ENCODE measurements at places on chromosomes 7 and 10. TPM values are rescaled to one million over a fixed set of nuclear protein-coding genes. Genes with fewer than 3 reads are reported as not detected.

GRCh38 chr7:48351900-48352299, 180.6 kb downstream of the ABCA13 start:
- DNase-seq = no peak
- H3K36me3 ChIP-seq = no peaks in the 10 kb centered on the region
- H3K4me3 ChIP-seq = no peak overlapping the region
- H3K27me3 ChIP-seq = no peaks in the 10 kb centered on the region

DNA sequence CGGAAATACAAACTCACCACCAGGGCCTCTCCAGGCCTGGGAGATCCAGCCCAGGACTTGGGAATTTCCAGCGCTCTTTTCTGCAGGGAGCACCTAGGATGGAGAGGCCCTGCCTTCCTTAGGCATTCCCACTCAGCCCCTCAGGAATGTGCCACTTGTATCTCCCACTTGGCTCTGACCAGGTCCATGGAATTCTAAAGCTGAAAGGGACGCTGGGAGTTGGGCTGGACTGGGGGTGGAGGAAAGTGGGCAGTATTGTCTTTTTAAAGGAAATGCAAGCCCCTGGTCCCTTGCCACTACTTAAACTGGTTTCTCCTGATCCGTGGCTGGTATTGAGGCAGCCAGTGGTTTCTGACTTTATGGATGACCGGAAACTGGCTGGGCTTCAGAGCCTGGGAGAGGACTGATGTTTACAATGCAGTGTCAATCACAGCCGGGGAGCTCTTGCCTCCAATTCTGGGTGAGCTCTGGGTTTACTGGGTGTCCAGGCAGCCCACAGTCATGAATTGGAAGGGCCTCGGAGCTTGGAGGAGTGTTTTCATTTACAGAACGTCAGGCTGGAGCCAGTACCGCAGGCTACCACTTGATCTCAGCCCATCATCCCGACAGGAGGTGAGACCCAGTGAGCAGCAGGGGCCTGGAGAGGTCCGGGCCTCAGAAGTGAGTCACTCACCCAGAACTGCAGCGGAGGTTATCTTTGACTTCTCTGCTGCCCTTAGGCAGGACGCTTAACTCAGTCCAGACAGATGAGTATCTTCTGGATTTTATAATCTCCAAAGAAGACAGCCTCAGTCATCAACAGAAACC, 27.3 kb downstream of the AGAP3 start:
- H3K27me3 ChIP-seq = peaks cover 12% of the 10 kb centered on the region
- no peak overlapping the region for H3K4me3 ChIP-seq
- H3K36me3 ChIP-seq = peaks cover 20% of the 10 kb centered on the region
- peaks cover 40% of the 10 kb centered on the region for H3K4me1 ChIP-seq
- no peak overlapping the region for H3K27ac ChIP-seq

- no peak overlapping the region for H3K27ac ChIP-seq
- no peaks in the 10 kb centered on the region for H3K4me1 ChIP-seq
Observed at GRCh38 chr7:111855161-111855841, 293.0 kb upstream of the IMMP2L start.

GRCh38 chr7:28414453-28414852, 2.1 kb downstream of the CREB5 start:
- no peak for DNase-seq
- no peaks in the 10 kb centered on the region for H3K36me3 ChIP-seq
- H3K4me1 ChIP-seq = peaks cover 23% of the 10 kb centered on the region
- H3K4me3 ChIP-seq = no peak overlapping the region
- H3K27ac ChIP-seq = no peak overlapping the region
- H3K27me3 ChIP-seq = peaks cover 38% of the 10 kb centered on the region

DNA sequence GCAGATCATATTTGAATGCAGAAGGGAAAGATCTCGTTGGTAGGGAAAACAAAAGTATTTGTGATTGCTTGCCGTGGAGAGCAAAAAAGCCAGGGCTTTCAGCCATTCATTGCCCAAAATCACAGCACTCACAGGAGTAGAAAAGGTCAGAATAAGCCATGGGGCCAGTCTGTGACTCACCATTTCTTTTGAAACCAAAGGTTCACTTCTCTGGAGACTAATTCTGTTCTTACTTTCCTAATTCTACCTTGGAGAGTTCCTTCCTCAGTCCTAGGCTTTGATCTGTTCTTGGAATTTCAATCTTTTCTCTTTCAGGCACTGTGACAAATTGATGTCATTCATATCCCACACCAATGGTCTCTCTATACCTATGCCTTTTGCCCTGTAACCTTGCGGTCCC, 54.1 kb upstream of the FAM180A start:
- H3K27ac ChIP-seq = no peak overlapping the region
- no peak for DNase-seq
- H3K36me3 ChIP-seq = no peaks in the 10 kb centered on the region
- no peak overlapping the region for H3K4me3 ChIP-seq
- peaks cover 7% of the 10 kb centered on the region for H3K4me1 ChIP-seq

GRCh38 chr7:103065667-103066066, 8.9 kb downstream of the FBXL13 start:
- DNase-seq = peak; percentile 82
- H3K27ac ChIP-seq = no peak overlapping the region
- H3K27me3 ChIP-seq = no peaks in the 10 kb centered on the region
- H3K36me3 ChIP-seq = no peaks in the 10 kb centered on the region

GRCh38 chr7:38321515-38321944, 48.1 kb upstream of the TARP start:
- H3K4me1 ChIP-seq = peaks cover 28% of the 10 kb centered on the region
- H3K27ac ChIP-seq = no peak overlapping the region

- peak overlapping the region; percentile 92 for H3K27ac ChIP-seq
- H3K36me3 ChIP-seq = no peaks in the 10 kb centered on the region
- H3K27me3 ChIP-seq = peaks cover 19% of the 10 kb centered on the region
Observed at GRCh38 chr10:60942134-60942787, 1.7 kb downstream of the RHOBTB1 start.

GRCh38 chr7:126856691-126857291, 395.9 kb downstream of the GRM8 start:
- DNase-seq = no peak
- no peaks in the 10 kb centered on the region for H3K36me3 ChIP-seq
- no peaks in the 10 kb centered on the region for H3K4me1 ChIP-seq
- no peak overlapping the region for H3K27ac ChIP-seq

NRP1 gene
- total RNA-seq = 198 TPM

GRCh38 chr7:158186406-158186805, 401.2 kb downstream of the PTPRN2 start:
- H3K4me3 ChIP-seq = no peak overlapping the region
- no peaks in the 10 kb centered on the region for H3K4me1 ChIP-seq
- H3K27me3 ChIP-seq = no peaks in the 10 kb centered on the region
- DNase-seq = no peak
- no peak overlapping the region for H3K27ac ChIP-seq

DNA sequence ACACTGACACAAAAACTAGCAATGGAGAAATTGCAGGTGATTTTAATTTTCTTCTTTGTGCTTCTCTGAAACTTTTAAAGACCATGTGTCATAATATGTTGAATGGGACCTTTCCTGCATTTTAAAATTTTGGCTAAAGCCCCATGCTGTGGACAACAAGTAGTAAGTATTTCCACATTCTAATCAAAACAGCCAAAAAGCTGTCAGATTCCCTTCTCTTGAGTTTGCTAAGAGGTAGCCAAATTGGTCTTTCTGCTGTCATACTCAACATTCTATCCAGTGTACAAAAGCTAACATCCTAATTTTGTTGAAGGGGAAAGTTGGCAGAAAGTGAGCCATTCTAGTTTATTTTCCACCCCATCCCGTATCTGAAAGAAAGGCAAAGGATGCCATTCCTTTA, 447.6 kb downstream of the TFEC start:
- H3K27ac ChIP-seq = no peak overlapping the region
- DNase-seq = no peak
- no peak overlapping the region for H3K4me3 ChIP-seq
- no peaks in the 10 kb centered on the region for H3K36me3 ChIP-seq

DNA sequence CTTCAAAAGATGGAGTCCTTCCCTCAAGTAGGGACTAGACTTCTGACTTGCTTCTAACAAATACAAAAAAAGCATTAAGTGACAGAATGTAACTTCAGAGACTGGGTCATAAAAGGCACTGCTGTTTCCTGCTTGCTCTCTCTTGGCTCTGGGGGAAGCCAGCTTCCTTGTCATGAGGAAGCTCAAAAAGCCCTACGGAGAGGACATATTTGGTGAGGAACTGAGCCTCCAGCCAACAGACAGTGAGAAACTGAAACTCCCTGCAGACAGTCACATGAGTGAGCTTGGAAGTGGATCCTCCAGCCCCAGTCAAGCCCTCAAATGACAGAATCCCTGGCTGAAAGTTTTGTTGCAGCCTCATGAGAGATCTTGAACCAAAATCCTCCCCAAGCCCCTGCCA, 26.3 kb upstream of the SLC35G1 start:
- no peaks in the 10 kb centered on the region for H3K36me3 ChIP-seq
- H3K4me3 ChIP-seq = no peak overlapping the region
- H3K27me3 ChIP-seq = no peaks in the 10 kb centered on the region
- H3K4me1 ChIP-seq = no peaks in the 10 kb centered on the region
- no peak for DNase-seq
- no peak overlapping the region for H3K27ac ChIP-seq

- DNase-seq = no peak
- no peak overlapping the region for H3K4me3 ChIP-seq
- no peaks in the 10 kb centered on the region for H3K4me1 ChIP-seq
Observed at GRCh38 chr7:20892776-20893175, 106.1 kb upstream of the SP8 start.

DNA sequence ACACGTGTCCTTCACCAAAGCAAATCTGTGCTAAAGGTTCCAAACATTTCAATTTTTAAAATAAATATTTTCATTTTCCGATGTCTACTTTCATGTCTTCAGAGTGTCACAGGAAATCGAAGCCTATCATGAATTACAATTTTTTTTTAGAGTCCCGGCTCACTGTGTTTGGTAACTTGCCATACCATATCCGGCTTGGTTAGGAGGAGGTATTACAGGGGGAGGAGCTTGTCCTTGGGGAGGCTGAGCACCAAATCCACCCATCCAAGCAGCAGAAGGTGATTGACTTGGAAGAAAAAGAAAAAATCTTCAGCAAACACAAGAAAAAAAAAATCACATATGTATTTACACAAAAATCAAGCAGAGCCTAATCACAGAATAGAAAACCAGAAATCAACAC, 21.3 kb downstream of the TIAL1 start:
- DNase-seq = no peak
- H3K27me3 ChIP-seq = no peaks in the 10 kb centered on the region
- peak overlapping the region; percentile 17 for H3K27ac ChIP-seq
- peaks cover 12% of the 10 kb centered on the region for H3K4me1 ChIP-seq
- peaks cover 91% of the 10 kb centered on the region for H3K36me3 ChIP-seq

DNA sequence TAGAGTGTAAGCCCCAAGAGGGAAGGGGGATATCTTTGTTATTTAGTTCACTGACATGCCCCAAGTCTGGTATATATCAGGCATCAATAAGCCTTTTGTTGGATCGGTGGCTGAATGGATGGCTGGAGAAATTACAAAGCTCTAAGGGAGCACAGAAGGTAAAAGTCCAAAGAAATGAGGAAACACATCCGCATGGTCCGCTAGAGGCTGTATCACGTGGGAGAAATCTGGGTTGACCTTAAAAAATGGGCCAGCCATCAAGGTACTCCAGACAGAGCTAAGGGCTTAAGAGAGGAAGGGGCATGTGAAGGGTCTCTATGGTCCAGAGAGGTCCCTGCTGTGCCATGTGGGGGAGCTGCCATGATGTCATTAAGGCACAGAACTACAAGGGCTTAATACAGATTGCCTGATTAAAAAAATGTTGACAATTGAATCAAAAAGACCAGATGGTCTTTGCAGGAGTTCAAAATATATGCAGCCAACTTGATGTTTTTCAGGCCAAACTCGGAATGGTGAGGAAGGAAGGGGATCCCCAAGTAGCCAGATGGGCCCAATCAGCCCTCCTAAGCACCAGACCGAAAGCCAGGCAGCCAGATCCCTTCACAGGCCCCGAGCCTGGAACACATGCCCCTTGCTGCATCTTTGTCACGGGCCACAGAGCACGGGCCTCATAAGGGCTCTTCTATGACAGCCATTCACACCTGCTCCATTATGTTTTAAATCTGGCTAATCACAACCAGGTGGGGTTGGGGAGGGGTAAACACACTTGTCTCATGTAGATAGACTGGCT, 31.9 kb downstream of the SCRN1 start:
- H3K36me3 ChIP-seq = no peaks in the 10 kb centered on the region
- no peak for DNase-seq
- no peak overlapping the region for H3K27ac ChIP-seq
- H3K4me1 ChIP-seq = peaks cover 13% of the 10 kb centered on the region

DNA sequence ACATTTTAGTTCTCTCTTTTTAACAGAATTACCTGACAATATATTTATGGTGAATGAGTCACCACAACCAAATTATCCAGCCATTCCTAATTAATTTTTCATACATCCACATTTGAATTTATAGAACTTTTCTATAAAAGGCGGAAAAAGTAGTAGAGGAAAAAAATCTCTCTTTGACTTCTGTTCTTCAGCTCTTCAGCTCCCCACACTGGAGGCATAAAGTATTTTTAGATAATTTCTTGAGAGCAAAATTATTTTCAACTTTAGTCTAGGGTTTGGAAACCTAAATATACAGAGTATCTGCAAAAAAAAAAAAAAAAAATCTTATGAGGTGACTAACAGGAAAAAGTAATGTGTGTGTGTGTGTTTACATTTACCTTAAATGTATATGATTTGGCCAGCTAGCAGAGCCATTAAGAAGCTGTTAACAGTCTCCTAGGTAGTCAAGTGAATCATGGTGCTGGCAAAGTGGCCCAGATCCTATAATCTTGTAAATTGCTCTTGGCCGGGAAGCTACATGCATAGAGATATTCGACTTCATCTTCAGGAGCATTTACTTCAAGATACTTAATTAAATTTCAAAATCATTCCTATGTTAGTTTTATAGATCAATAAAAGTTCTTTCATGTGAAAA, 383.1 kb upstream of the STEAP1 start:
- no peaks in the 10 kb centered on the region for H3K27me3 ChIP-seq
- no peaks in the 10 kb centered on the region for H3K36me3 ChIP-seq
- no peak overlapping the region for H3K4me3 ChIP-seq
- no peaks in the 10 kb centered on the region for H3K4me1 ChIP-seq
- DNase-seq = no peak
- H3K27ac ChIP-seq = no peak overlapping the region

PITX3 gene
- total RNA-seq = not detected

GRCh38 chr10:77393821-77394501, 243.6 kb downstream of the KCNMA1 start:
- H3K36me3 ChIP-seq = no peaks in the 10 kb centered on the region
- no peak overlapping the region for H3K27ac ChIP-seq
- H3K4me1 ChIP-seq = no peaks in the 10 kb centered on the region
- no peak for DNase-seq

GRCh38 chr7:140229591-140230515, 53.1 kb upstream of the KDM7A start:
- DNase-seq = peak; percentile 93
- H3K4me1 ChIP-seq = peaks cover 52% of the 10 kb centered on the region
- peaks cover 6% of the 10 kb centered on the region for H3K27me3 ChIP-seq
- peak overlapping the region; percentile 87 for H3K27ac ChIP-seq
- H3K4me3 ChIP-seq = peak overlapping the region; percentile 52
- H3K36me3 ChIP-seq = no peaks in the 10 kb centered on the region

CFAP58 gene
- total RNA-seq = 0.51 TPM

CFAP70 gene
- 5.0 TPM for total RNA-seq
